ENCODE measurements at places on chromosomes 7 and 10.

- no peak for DNase-seq
Measured at GRCh38 chr10:75398692-75399460, 2.7 kb downstream of the ZNF503 start.

DNA sequence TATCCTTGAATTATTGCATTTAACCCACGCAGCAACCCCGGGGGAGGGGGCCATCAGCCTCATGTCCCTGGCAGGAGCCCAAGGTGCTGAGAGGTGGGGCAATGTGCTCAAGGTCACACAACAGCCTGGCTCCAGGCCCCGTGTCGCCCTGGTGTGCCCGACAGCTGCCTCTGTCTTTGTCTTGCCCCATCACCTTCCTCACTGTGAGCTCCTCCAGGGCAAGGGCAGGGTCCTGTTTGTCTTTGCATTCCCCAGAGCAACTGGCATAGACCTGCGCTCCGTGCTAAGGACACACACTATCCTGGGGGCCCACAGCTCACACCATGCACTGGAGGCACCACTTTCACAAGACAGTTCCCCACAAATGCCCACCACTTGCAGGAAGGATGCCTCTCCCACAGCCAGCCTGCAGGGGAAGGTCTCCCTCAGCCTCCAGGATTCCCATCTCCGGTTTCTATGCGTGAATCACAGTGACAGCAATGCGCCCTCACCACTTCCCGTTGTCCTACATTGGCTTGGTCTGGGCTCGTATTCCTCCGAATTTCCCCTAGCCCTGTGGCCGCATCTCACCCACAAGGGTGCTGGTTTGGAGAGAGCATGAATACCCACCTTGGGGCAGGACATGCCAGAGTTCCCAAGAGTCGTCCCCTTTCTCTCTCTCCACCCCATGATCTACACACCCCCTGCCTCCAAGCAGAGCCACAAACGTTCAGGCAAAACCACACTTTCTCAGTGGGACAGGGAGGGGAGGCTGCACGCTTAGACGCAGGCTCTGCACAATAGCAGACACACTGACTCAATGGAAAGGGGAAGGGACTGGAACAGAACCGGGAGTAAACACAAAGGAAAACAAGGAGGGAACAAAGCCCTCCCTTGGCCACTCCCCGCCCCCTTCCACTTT, 10.3 kb downstream of the ITPRIP start:
- DNase-seq = peak; percentile 72

- peak; percentile 73 for DNase-seq
Measured at GRCh38 chr7:135855846-135856245, 107.2 kb upstream of the FAM180A start.

GRCh38 chr7:128666200-128666599, 5.9 kb upstream of the GARIN1A start:
- DNase-seq = no peak

DNA sequence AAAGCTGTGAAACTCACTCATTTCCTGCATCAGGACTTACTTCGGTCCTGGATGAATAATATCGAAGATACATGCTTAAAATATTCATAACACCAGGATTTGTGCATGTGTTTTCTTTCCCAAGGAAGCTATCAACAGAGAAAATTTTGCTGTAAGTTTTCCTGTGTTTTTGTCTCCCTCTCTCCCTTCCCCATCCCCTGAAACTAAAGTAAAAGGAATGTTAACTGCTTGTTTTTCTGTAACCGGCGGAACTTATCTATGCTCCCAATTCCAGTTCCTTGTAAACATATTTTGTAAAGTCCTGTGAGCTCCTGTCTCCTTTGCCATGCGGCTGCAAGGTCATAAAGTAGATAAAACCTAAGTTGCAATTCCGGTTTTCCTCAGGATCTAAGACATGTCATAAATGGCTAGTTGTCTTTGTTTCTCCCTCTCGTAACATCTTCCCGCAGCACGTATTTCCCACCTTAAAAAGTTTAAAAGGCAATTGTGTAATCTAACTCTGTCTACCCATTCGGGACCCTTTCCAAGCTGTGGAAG, 79.0 kb upstream of the POM121L12 start:
- DNase-seq = no peak

- DNase-seq = no peak
Measured at GRCh38 chr7:571718-572415, 52.2 kb upstream of the PDGFA start.

- DNase-seq = no peak
Measured at GRCh38 chr10:30527623-30528428, 93.8 kb downstream of the MAP3K8 start.

GRCh38 chr7:69295977-69296376, 302.3 kb upstream of the AUTS2 start:
- DNase-seq = no peak

GRCh38 chr7:158035343-158035742, 552.3 kb downstream of the PTPRN2 start:
- DNase-seq = no peak

GRCh38 chr7:37550872-37551271, 102.2 kb upstream of the ELMO1 start:
- DNase-seq = no peak

GRCh38 chr10:64070241-64070640, 549.0 kb downstream of the REEP3 start:
- no peak for DNase-seq

GRCh38 chr10:101782811-101783735, at the start of gene NPM3:
NPM3 (minus strand) TSS chr10:101783446; CDS start chr10:101783390, 56 bp downstream.
- peak; percentile 38 for DNase-seq

Data from GM04504 (cell line).